Thoracic aorta endothelial cell (primary cell): ENCODE measurements at places on chromosomes 11 and 22. TPM values are rescaled to one million over a fixed set of nuclear protein-coding genes. Genes with fewer than 3 reads are reported as not detected.

Gene LRRC74B
- total RNA-seq, result not detected in 2 replicates

Gene SLC22A25
- not detected in 2 replicates for total RNA-seq

Gene MYRF
- 0.66 and 1.4 TPM in 2 replicates for total RNA-seq

Gene SLC3A2
- 128 and 158 TPM in 2 replicates for total RNA-seq

Gene GAB4
- not detected in 2 replicates for total RNA-seq

Gene KRTAP5-2
- total RNA-seq, result not detected in 2 replicates

Gene NF2
- 151 and 189 TPM in 2 replicates for total RNA-seq

Gene CCDC87
- 0.27 and 0.50 TPM in 2 replicates for total RNA-seq

Gene FBLN1
- total RNA-seq, result 0.14 and 0.66 TPM in 2 replicates

Gene RNF215
- 10.2 and 10.8 TPM in 2 replicates for total RNA-seq

Gene CEP126
- 3.2 and 4.8 TPM in 2 replicates for total RNA-seq

Gene PAX6
- 0.14 and 0.40 TPM in 2 replicates for total RNA-seq

Gene OR10D3
- total RNA-seq, result under 0.01 TPM in 1 of 2 replicates, not detected in the other

Gene TEX54
- total RNA-seq, result not detected in 2 replicates

Gene ACTN3
- total RNA-seq, result under 0.01 TPM in 1 of 2 replicates, not detected in the other

Gene PARVA
- 48.8 and 58.1 TPM in 2 replicates for total RNA-seq

Gene VSIG2
- 0.27 and 0.43 TPM in 2 replicates for total RNA-seq

Gene THAP12
- 77.1 and 89.0 TPM in 2 replicates for total RNA-seq

Gene MUC5AC
- total RNA-seq, result not detected in 2 replicates

Gene CACNA1I
- total RNA-seq, result not detected in 2 replicates

Gene MEI1
- 1.4 and 4.3 TPM in 2 replicates for total RNA-seq

Gene NELL1
- not detected in 2 replicates for total RNA-seq

Gene IFITM1
- 2.5 and 10.0 TPM in 2 replicates for total RNA-seq

Gene OR5P2
- not detected in 2 replicates for total RNA-seq

Gene DDI1
- not detected in 2 replicates for total RNA-seq

Gene TSSK2
- not detected in 2 replicates for total RNA-seq

Gene APOL5
- total RNA-seq, result not detected in 2 replicates

Gene SLCO2B1
- 0.27 TPM in 1 of 2 replicates, not detected in the other for total RNA-seq

Gene MYEOV
- 1.9 TPM in 2 replicates for total RNA-seq

Gene CD248
- under 0.01 TPM in 1 of 2 replicates, not detected in the other for total RNA-seq

Gene PKDREJ
- under 0.01 TPM in 2 replicates for total RNA-seq

Gene DDX25
- not detected in 2 replicates for total RNA-seq

Gene ZDHHC13
- total RNA-seq, result 65.7 and 108 TPM in 2 replicates

Gene LRRC75B
- total RNA-seq, result 2.0 and 3.7 TPM in 2 replicates

Gene MAJIN
- not detected in 2 replicates for total RNA-seq

Gene SREBF2
- total RNA-seq, result 83.4 and 113 TPM in 2 replicates

Gene KRTAP5-10
- not detected in 2 replicates for total RNA-seq

Gene CCS
- total RNA-seq, result 23.8 and 25.4 TPM in 2 replicates

Gene RFPL1
- total RNA-seq, result not detected in 2 replicates

Gene BATF2
- total RNA-seq, result 0.53 and 2.0 TPM in 2 replicates

Gene GNAZ
- 1.7 and 3.6 TPM in 2 replicates for total RNA-seq

Gene CYP2D6
- 0.13 and 0.22 TPM in 2 replicates for total RNA-seq

Gene OVOL1
- not detected in 2 replicates for total RNA-seq

Gene SMTNL1
- not detected in 2 replicates for total RNA-seq

Gene PHOX2A
- not detected in 2 replicates for total RNA-seq

Gene KCNJ5
- not detected in 2 replicates for total RNA-seq

Gene ASRGL1
- 37.5 and 43.1 TPM in 2 replicates for total RNA-seq

Gene MS4A12
- not detected in 2 replicates for total RNA-seq

Gene ZBTB3
- total RNA-seq, result 7.2 and 8.0 TPM in 2 replicates

Gene POU2AF2
- not detected in 2 replicates for total RNA-seq

Gene ZC3H12C
- total RNA-seq, result 21.0 and 22.4 TPM in 2 replicates

Gene DTX4
- 0.14 and 0.53 TPM in 2 replicates for total RNA-seq

Gene SAA2
- total RNA-seq, result not detected in 2 replicates

Gene LRRC56
- 0.36 and 0.40 TPM in 2 replicates for total RNA-seq

Gene RGL4
- not detected in 2 replicates for total RNA-seq

Gene A4GALT
- total RNA-seq, result 10.6 and 12.4 TPM in 2 replicates

Gene FOLR2
- not detected in 2 replicates for total RNA-seq

Gene TBX1
- total RNA-seq, result 1.9 and 17.7 TPM in 2 replicates

Gene APOBEC3C
- total RNA-seq, result 5.7 and 16.5 TPM in 2 replicates
